ENCODE measurements at places on chromosomes 4 and X.

DNA sequence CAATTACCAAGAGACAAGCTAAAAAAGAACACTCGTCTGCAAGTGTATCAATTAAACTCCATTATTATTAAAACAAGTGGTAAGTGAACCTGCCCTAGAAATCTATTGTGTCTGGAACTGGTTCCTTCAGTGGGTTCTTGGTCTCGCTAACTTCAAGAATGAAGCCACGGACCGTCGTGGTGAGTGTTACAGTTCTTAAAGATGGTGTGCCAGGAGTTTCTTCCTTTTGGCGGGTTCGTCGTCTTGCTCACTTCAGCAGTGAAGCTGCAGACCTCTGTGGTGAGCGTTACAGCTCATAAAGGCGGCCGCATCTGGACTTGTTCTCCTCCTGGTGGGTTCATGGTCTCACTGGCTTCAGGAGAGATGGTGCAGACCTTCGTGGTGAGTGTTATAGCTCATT lies 231.8 kb downstream of the GRID2 start:
- DNase-seq: no peak

- no peak for DNase-seq
These were observed 37.8 kb downstream of the SNX25 start for GRCh38 chr4:185247151-185247550.

DNA sequence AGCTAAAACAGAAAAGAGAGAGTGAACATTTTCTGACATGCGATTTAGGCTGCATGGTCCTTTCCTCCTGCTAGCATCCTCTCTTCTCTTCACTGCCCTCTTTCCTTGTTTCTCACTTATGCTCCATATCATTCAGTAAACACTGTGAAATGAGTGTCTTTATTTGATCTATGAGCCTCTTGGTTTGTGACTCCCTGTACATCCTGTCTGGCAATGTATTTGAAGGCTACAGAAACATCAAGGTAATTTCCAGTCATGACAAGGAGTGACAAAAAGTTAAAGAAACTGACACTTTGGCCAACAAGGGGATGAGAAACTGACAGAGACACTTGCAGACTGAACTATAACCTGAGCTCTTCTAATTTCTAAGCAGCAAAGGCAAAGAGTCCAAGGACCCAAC lies 8.7 kb downstream of the FTHL17 start:
- no peak for DNase-seq

DNA sequence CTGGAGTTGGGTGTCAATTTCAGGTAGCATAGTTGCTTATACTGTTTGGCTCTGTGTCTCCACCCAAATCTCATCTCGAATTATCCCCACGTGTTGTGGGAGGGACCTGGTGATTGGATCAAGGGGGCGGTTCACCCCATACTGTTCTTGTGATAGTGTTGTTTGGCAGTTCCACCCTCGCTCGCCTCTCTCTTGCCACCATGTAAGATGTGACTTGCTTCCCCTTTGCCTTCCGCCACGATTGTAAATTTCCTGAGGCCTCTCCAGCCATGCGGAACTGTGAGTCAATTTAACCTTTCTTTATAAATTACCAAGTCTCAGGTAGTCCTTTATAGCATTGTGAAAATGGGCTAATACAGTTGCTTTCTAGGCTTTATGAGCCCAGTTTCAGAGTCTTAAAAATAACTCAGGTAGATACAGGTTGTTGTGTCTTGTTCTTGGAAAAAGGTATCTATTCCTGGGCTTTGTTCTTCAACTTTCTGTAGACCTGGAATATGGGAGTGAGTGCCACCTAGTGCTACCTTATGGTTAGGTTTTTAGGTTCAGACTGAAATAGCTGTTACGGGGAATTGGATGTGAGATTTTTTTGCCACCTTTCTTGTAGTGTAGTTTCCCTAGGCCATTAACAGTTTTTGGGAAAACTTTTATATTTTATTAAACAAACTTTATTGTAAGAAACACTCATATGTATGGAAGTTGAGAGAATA lies 15.6 kb downstream of the PGK1 start:
- no peak for DNase-seq

DNA sequence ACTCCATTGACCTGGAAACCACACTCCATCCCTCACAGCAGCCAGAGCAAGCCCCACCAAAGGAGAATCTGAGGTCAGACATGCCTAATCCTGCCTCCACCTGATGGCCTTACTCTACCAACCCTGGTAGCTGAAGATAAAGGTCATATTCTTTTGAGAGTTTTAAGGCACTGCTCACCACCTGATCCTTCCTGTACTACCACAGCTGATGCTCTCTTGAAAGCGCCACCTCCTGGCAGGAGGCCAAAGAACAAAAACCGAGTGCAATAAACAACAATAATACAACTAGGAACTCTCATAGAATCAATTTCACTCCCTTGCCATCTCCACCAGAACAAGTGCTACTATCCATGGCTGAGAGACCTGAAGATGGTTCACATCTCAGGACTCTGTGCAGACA lies 301.6 kb downstream of the NAF1 start:
- peak; percentile 41 for DNase-seq

DNA sequence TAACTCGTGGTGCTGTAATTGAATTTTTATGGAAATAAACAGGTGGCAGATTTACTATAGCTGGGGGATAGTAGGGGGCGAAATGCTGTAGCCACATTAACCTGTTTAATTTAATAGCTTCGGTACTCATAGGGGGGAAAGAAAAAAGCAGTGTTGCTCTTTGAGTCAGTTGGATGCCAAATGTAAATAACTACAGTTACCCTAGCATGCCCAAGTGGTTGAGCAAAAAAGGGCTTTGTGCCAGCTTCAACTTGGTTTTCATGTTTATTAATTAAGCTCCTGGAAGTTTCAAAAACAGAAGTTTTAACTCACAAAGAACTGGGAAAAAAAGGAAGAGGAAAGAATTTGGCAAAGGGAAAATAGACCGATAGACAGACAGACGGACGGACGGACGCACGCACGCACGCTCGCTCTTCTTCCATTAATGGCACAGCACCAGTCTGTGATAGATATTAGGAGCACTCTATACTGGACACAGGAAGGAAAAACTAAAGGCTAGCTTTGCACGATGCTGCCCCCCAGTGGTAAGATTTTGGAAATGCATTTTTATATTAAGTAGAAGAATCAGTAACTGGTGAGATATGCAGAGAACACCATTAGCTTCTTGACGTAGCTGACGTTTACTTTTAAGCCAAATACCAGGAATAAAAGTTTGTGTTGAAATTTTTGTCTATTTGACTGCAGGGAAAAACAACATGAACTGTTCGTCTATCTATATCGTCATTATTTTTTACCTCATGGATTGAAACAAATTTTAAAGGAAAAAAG lies 151.8 kb downstream of the SLC7A11 start:
- peak; percentile 87 for DNase-seq

DNA sequence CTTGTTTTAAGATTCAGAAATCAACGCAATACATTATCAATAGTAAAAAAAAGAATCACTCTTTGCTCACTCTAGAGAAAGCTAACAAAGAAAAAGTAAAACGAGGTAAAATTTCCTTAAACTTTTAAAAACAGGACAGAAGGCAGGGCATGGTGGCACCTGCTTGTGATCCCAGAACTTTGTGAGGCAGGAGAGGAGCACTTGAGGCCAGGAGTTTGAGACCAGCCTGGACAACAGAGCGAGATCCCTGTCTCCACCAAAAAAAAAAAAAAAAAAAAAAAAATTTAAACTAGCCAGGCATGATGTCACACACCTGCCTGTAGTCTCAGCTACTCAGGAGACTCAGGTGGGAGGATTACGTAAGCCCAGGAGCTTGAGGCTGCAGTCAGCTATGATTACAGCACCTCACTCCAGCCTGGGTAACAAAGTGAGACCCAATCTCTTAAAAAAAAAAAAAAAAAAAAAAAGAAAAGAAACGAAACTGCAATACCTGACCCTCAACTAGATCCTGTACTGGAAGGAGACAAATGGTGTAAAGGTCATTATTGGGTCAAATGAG lies 3.5 kb downstream of the CCNI start:
- DNase-seq: no peak

- peak; percentile 80 for DNase-seq
These were observed at the start of gene TSPAN7 for GRCh38 chrX:38561126-38561868. Gene TSPAN7, plus strand, starts transcription at chrX:38561542. Its CDS starts 5 bp downstream, at chrX:38561547.
